ENCODE measurements at places on chromosomes 4 and X.
A peak's percentile ranks its signal among the peaks of the same experiment; 100 is the strongest.

GRCh38 chr4:54882616-54883015 lies 224.9 kb downstream of the KIT start:
- no peak for DNase-seq

DNA sequence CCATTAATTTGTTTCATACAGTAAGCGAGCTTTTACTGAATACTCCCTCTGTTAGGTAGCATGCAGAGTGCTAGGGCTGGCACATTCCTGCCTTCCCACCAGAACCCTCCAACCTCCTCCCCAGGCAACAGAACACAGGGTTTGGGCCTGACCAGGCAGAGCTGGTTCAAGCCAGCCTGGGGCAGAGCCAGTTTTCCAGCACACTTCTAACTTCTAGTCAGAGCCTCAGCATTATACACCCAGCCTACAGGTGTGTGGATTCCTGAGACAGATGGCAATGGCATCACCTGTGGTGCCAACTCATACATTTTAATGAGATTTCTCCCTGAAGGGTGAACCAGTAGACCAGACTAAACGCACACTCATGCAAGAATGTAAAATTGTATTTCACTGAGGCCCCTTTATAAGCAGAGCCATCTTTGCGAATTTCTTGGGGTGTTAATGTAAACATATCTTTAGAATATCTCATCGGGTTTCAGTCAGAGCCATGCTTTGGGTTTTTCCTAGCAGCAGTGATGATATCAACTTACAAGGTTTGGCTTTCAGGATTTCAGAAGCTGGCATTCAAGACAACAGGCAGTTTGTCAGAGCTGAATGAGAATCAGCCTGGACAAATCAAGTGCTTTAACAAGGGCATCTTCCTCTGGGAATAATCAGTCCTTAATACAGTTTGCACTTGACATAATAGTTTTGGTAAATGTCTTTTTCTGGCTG lies 92.0 kb downstream of the GATB start:
- no peak for DNase-seq

DNA sequence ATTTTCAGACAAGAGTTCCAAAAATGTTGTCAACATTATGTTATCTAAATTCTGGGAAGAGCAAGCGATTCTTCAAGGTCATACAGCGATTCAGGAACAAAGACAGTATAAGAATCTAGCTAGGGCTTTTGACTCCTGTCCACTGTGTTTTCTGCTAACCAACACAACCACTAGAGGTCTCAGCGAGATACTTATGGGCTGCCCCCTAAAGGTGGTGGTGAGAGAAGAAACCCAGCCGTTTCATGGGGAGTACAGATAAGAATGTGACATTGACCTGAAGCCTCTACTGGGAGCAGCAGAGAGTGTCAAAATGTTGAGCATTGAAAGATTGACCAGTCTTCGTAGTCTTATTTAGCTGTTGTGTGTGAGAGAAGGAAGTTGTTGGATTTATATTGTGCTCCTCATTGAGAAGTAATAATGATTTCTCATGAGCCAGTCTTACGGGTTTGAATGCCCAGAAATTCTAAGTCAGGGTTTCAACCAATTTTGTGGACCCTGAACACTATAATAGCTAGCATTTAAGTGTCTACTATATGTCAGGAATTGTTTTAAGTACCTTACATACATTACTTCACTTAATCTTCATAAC lies 168.3 kb downstream of the SPRY1 start:
- peak; percentile 84 for DNase-seq

GRCh38 chr4:5474756-5475155 lies 233.6 kb downstream of the EVC2 start:
- no peak for DNase-seq

DNA sequence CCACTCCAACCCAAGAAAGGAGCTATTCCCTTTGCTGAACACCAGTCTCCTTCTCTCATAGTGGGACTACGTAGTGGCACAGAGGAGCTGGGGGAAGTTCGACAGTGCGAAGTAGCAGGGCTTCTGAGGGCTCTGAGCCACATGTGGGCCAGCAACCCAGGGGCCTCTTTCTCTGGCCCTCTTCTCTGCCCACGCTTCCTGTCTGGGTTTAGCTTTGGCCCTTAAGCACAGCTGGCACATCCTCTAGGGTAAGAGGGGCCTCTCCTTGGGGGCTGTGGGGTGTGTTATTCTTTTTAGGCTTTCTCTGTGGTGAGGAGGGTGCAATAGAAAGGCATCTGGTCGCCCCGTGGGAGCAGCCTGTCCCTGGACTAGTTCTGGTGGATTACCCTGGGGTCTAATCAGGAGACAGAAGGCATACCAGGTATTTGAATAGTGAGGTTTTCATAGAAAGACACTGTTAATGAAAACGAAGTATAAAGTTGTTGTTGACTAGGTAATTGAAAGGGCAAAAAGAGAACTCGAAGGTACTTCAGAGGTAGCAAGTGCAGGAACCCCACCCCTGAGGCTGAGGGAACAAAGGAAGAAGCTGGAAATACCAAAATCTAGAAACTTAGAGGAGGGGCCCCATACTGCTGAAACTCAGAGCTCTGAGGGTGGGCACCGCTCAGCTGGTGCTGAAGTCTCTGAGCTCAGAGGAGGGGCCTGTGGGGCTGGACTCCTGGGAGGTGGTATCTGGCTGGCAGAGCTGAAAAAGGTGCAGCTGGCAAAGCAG lies 151.9 kb upstream of the RPS6KA3 start:
- no peak for DNase-seq

DNA sequence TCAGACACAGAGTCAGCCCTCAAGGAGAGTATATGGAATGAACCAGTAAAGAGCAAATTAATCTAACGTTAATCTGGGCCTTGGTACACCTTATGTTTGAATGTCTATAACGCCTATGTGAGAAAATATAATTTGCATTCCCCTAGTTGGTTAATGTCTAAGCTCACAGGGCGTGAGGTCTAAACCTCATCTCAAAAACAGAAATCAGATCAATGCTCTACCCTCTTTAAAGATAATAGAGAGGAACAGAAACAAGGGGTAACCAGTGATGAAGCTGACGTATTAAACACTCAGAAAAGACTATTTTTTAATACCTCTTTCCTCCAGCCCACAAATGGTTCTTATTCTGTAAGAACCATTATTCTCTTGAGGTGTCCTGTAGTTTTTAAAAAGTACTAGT lies 369.2 kb upstream of the NOCT start:
- DNase-seq, result no peak

DNA sequence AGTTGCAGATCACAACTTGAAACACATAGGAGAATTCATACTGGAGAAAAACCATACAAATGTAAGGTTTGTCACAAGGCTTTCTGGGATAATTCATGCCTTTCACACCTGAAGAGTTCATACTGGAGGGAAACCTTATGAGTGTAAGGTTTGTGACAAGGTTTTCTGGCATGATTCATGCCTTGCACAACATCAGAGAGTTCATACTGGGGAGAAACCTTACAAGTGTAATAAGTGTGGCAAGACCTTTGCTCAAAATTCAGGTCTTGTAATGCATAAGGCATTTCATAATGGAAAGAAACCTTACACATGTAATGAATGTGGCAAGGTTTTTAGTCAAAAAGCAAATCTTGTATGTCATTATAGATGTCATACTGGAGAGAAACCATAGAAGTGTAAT lies 58.8 kb upstream of the ENPEP start:
- no peak for DNase-seq

DNA sequence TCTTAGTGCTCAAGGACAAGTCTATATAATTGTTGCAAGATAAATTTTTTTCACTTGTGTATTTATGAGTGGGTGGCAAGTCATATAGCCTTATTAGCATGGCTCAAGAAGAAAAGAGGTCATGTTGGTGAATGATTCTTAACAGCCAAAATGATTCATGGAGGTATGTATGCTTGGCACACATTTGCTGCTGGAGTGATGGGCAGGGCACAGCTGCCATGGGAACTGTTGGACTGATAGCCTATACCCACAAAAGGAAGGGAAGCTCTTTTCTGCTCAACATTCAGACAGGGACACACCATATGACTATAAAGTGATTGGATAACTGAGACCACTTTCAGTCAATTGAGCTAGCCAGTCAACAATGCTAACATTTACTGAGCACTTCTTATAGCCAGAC lies 46.8 kb upstream of the PITX2 start:
- DNase-seq, result no peak

- no peak for DNase-seq
Observed at GRCh38 chr4:23614284-23614892, 275.5 kb downstream of the PPARGC1A start.

DNA sequence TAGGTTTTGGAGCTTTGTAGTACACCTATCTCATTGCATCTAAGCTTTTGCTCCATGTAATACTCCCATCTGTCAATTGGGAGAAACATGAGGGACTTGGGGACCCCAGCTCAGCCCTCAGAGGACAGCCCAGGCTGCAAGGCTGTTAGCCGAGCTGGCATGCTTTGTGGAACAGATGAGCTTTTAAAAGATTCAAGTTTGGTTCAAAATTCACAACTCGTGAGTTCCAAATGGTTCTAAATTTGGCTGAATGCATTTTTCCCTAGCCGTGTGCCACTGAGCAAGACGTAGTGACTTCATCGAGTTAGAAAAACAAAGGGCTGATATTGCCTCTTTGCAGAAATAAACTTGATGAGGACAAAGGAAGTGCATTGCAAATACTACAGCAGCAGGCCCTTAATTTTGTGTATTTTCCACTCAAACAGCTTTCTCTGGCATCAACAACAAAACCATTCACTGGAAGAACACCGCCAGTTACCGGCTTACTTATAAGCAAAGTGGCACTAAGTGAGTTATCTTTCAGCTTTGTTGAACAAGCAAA lies 165.0 kb upstream of the HS3ST1 start:
- no peak for DNase-seq

- no peak for DNase-seq
Observed at GRCh38 chr4:159445692-159446091, 342.8 kb downstream of the RAPGEF2 start.

- no peak for DNase-seq
Observed at GRCh38 chr4:152115794-152116193, 355.0 kb upstream of the GATB start.
